ENCODE measurements at places on chromosomes 5 and 9. TPM values are rescaled to one million over a fixed set of nuclear protein-coding genes. Genes with fewer than 3 reads are reported as not detected.

The C5orf24 gene
- polyA plus RNA-seq, result 16.4 TPM

- no peak for DNase-seq
Measured at GRCh38 chr5:78430866-78431265, 70.4 kb downstream of the SCAMP1 start.

GRCh38 chr9:79215821-79216220 is 355.9 kb upstream of the TLE4 start:
- DNase-seq, result no peak

DNA sequence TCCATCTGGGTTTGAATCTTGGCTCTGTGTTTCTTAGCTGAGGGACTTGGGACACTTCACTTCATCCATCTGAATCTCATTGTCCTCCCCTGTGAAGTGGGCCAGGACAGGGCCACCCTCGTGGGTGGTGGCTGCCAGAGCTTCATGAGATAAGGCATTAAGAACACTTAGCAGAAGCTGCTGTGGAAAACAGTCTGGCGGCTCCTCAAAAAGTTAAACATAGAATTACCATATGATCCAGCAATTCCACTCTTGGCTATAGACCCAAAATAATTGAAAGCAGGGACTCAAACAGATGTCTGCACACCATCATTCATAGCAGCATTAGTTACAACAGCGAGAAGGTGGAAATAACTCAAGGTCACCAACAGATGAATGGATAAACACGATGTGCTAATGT is 42.4 kb upstream of the GGTA1 start:
- DNase-seq, result no peak

- no peak for DNase-seq
Measured at GRCh38 chr5:152118676-152119470, 194.2 kb upstream of the GLRA1 start.

All from right cardiac atrium (tissue), 5 donors.